LoVo (cell line): ENCODE measurements at places on chromosomes 2 and 18.

GRCh38 chr2:69123182-69123581 lies 110.2 kb downstream of the ANTXR1 start:
- no peak for DNase-seq

GRCh38 chr2:214800180-214800579 lies 9.3 kb downstream of the BARD1 start:
- no peak for DNase-seq

GRCh38 chr2:15116830-15117229 lies 444.3 kb downstream of the NBAS start:
- DNase-seq: no peak

DNA sequence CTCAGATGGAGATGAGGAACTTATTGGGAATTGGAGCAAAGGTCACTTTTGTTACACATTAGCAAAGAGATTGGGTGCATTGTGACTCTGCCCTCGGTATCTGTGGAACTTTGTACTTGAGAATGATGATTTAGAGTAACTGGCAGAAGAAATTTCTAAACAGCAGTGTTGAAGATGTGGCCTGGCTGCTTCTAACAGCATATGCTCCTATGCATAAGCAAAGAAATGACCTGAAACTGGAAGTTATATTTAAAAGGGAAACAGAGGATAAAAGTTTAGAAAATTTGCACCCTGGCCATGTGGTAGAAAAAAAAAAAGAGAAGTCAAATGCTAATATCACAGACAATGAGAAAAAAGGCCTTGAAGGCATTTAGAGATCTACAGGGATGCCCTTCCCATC lies 256.8 kb upstream of the ZC3H15 start:
- DNase-seq: no peak

- DNase-seq: peak; percentile 71
Observed at GRCh38 chr2:85019121-85019520, 48.2 kb downstream of the KCMF1 start.

DNA sequence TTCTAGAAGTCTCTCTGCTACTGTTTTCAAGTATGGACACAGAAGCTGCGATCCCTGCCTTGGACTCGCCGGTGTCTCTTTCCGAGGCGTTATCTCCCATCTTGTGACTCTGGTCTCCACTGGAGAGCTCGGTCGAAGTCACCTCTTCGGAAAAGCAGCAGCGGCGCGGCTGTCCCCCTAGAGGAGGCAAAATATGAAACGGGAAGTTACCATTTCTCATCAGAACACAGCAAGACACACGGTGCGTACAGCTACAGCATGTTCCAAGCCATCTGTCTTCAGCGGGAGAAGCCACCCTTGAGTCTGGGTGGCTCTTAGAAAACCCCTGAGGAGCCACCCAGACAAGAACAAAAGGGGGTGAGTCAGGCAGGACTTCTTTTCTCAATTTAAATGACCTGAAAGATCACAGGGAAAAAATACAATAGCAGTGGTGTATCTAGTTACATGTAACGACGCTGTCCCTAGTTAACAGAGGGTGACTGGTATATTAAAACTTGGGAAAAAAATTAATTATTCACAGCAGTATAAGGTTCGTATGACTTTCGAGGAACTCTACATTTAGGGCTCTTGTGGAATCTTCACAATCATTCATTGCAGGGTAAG lies 114.8 kb downstream of the ZNF516 start:
- DNase-seq: no peak

GRCh38 chr18:45764000-45764686 lies 40.2 kb downstream of the SLC14A1 start:
- no peak for DNase-seq

- DNase-seq: no peak
Observed at GRCh38 chr2:85458601-85459563, 40.4 kb downstream of the SH2D6 start.

DNA sequence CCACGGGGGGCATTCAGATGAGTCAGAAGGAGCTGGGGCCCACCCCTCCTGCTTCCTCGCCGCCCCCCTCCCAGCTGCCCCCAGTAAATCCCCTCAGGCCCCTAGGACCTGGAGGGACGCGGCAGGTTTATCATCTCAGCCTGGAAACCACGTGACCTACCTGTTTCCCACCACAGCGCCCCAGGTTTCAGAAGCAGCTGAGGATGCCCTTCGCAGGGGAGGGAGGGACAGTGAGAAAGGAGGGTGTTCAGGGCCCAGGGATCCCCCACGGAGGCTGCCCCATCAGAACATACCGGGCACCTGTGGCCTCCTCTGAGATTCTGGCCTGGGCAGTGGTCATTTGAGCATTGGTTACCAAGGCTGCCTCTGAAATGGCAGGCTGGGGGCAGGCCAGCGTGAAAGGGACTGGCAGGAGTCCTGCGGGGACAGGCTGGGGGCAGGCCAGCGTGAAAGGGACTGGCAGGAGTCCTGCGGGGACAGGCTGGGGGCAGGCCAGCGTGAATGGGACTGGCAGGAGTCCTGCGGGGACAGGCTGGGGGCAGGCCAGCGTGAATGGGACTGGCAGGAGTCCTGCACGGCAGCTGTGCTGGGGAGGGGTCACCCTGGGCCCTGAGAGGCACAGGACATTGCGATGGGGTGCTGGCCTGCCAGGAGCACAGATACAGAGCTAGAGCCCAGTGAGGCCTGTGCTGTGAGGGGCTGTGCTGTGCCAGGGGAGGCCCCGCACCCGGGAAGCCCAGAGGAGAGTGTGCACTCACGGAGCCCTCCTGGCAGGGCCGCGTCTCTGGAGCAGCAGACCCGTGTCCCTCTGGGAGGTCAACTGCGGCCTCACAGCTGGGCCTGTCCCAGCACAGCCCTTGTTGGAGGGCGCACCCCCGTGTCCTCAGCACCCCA lies 1.6 kb downstream of the NEU4 start:
- no peak for DNase-seq

- no peak for DNase-seq
Observed at GRCh38 chr2:151363709-151364108, 6.3 kb downstream of the TNFAIP6 start.

DNA sequence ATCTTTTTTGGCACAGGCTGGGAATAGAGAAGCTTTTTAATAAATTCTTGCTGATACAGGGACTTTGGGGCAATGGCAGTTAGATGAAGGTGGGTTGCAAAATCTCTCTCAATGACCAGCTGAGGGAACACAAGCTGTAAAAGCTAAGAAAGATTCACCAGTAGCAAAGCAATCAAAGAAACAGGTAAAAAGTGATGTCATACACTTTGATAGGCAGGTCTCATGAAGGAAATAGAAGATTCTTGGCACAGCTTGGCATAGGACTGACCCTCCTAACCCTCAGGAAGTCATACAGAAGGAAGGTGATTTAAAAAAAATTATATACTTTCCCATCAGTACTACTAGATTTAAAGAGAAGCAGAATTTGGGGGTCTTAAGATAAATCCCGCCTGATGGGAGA lies 263.6 kb downstream of the LPIN1 start:
- DNase-seq: no peak

- DNase-seq: peak; percentile 48
Observed at GRCh38 chr2:171086352-171087290, 74.1 kb downstream of the TLK1 start.

DNA sequence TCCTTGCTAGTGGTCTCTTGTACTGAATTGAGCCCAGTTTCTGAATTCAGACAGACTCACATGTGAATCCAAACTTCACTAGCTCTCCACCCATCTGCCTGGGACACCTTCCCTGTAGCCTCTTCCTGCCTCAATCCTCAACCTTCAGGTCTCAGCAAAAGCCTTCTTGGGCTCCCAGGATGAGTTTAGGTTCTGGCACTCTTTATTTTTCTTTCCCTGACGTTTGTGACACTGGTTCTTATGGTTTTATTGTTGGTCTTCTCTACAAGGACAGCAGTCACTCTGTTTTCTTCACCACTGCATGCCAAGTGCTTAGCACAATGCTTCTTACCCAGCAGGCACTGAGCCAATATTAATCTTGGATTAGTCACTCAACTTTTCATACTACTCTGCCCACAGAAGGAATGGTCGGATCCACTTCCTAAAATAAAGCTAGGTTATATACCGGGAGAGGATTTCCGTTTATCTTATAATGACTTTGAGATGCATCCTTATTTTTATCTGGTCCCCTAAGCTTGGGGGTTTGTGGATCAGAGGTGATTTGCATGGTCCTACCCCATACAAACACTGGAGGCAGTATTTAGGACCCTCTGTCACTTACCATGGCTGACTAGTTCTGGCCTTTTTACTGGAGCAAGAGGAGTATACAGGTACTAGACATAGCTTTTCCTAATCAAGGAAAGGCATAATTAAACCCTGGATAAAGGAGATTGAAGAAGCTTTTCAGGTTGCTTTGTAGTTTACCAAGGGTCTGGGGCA lies 186.3 kb downstream of the MYCN start:
- DNase-seq: peak; percentile 52

- no peak for DNase-seq
Observed at GRCh38 chr2:108575132-108575966, 41.1 kb downstream of the LIMS1 start.

DNA sequence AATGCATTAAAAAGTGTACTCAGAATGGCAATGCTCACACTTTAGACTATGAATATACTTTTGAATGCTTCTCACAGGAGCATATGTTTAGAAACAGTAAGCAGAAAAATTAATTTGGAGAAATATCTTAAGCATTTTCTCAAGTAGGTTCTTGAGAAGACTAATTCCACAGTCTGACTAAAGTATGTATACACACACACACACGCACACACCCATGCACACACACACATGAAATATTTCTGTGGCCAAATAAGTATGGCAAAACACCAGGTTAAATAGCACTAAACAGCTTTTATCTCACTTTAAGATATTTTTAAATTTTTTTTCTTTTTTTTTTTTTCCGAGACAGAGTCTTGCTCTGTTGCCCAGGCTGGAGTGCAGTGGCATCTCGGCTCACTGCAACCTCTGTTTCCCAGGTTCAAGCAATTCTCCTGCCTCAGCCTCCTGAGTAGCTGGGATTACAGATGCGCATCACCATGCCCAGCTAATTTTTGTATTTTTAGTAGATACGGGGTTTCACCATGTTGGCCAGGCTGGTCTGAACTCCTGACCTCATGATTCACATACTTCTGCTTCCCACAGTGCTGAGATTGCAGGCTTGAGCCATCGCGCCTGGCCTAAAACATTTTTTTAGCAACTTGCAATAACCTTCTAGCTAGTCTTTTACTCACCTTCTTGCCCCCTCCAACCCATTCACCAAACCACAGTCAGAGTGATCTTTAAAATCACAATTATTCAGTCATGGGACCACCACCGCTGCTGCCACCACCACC lies 67.5 kb upstream of the SCG2 start:
- no peak for DNase-seq

DNA sequence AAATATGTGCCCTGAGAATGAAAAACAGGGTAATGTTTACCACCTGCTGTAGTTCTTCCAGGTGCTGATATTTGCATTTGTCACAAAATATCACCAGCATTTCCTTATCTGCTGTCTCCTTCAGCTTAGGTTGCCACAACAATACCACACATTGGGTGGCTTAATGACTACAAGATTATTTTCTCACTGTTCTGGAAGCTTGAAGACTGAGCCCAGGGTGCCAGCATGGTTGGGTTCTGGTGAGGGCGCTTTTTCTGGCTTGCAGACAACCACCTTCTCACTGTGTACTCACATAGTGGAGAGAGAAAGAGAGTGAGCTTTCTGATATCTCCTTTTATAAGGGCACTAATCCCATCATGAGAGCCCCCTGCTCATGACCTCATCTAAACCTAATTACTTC lies 407.5 kb upstream of the RGPD4 start:
- DNase-seq: no peak

DNA sequence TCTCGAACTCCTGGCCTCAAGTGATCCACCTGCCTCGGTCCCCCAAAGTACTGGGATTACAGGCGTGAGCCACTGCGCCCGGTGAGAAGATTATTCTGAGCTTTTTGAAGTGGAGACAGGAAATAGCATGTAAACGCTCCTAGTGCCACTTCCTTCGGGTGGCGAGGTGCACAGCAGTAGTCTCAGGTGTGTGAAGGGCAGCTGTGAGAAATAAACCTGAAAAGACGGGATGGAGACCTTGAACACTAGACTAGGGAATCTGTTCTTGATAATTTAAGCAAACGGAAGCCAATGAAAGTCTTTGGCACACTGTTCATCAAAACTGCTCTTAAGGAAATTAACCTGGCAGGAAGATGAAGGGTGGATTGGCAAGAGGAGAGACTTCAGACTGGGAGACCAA lies 439 bp upstream of the PLEKHH2 start:
- no peak for DNase-seq

DNA sequence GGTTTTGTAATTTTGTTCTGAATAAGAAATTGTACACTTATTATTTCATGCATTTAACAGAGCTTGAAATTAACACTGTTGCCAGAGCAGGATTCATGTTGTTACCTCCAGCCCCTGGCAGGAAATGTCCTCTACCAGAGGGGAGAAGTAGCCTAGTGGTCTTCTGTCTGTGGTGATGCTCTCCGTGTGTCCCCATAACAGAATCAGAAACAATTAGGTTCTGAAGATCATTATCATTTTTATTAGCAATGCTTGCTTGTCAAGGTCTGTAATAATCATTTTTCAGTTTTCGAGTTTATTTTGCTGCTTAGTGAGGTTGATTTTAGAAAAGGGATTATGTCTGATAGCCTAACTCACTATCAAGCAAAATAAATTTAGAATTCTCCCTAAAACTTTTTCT lies 116.6 kb upstream of the CNTNAP5 start:
- no peak for DNase-seq

GRCh38 chr2:61045226-61045625 lies 20.4 kb upstream of the SANBR start:
- DNase-seq: no peak

- no peak for DNase-seq
Observed at GRCh38 chr2:235170016-235170415, 218.2 kb downstream of the SH3BP4 start.

GRCh38 chr18:27695503-27695902 lies 481.4 kb downstream of the CDH2 start:
- DNase-seq: no peak

GRCh38 chr2:226475650-226476049 lies 324.0 kb downstream of the IRS1 start:
- DNase-seq: peak; percentile 62

GRCh38 chr18:32389858-32390257 lies 80.8 kb downstream of the GAREM1 start:
- no peak for DNase-seq

DNA sequence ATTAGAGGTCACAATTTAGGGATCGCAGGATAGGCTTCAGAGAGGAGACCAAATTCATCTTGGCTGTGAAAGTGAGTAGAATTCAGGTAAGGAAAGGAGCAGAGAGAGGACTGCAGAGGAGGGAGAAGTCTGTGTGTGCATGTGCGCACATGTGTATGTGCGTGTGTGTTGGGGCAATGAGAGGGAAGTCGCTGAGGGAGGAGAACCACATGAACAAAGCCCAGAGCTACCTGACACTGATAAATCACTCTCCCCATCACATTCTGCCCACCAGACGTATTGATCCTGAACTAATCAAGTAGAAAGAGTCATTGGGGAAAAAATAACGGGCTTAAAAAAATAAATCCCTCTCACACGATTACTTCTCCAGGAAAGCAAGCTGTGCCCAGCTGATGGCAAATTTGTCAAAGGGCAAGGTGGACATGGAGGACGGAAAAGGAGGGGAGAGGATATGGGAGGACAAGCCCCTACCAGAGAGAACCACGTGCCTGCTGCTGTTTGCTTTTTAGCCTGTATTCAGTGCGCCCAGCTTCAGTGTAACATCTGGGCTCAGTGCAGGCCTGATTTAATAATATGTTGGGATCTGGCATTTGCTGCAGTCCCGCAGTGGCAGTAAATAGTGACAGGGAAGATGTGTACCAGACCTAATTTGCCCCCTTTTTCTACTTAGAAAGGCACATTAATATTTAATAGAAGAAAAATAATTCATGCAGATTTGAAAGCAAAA lies 307.5 kb downstream of the C1D start:
- no peak for DNase-seq

GRCh38 chr18:50734342-50734741 lies 85.5 kb downstream of the MRO start:
- DNase-seq: no peak
